ENCODE measurements at places on chromosomes 6 and 20.
A peak's percentile ranks its signal among the peaks of the same experiment; 100 is the strongest.

- DNase-seq = peak; percentile 5
Observed at GRCh38 chr6:35048631-35049083, 92.5 kb downstream of the TCP11 start.

GRCh38 chr6:32178547-32179440 is 589 bp downstream of the RNF5 start:
- no peak for DNase-seq

DNA sequence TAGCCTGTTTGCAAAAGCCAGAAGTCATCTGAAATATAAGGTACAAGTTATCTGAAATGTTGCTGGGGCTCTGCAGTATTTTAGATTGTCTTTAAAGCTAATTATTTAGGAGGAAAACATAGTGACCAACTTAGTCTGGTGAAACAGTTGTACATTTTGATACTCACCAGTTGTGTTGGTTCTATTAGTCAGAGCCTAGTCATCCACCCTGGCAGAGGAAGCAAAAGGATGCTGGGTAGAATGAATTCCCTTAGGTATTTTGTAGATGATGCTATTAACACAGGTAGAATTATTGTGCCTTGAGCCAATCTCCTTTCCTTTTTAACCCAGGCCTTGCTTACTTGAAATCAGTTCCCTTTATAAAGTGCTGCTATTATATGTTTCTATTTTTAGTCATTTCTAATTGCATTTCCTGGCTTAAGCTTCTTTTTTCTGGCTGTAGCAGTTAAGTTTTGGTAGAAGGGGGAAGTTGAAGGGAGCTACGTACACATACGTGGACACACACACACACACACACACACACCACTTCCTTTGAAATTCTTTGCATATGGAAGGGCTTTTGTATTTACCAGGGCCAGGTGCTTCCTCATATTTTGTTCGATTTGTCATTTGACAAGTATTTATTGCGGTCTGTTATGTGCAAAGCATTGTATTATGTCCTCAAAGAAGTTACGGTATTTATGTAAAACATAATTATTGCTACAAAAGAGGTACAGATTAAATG is 82.4 kb downstream of the RTN4IP1 start:
- DNase-seq = no peak

DNA sequence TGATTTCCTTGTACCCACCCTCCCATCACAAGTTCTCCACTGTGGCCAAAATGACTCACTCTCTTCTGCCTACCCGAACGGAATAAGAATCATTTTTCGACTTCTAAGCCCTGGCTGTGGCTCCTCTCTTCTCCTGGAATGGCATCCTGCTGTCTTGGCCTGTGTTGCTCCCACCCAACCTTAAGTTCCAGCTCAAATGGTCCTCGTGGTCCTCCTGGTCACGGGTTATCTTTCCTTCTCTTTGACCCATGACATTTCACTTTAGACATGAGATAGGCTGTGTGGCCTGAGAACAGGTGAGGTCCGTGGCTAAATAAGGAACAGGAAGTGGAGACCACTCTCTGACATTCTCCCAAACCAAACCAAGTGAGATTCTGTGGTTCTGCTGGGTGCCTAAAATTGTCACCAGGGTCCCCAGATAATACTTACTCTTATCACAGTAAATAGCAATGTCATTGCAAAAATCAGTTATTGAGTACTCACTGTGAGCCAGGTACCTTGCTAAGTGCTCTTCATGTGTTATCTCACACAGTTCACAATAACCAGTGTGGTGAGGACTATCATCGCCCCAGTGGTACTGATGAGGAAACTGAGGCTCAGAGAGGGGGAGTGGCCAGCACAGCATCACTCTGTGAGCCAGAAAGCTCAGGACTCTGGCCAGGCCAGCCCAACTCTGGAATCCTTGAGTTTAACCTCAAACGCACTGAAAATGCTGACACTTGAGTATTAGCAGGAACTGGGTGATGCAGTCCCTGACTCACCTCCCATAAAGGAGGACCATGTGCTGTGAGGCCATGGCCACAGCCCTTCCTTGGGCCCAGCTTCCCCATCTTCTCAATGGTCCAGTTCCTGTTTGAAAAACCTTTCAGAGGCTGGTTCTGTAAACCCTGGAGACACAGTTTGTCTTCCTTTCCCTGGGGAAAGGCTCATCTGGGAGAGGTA is 74.8 kb upstream of the SIRPA start:
- DNase-seq = no peak

- DNase-seq = no peak
Observed at GRCh38 chr6:84579404-84579803, 185.0 kb downstream of the TBX18 start.

- DNase-seq = no peak
Observed at GRCh38 chr6:135179920-135180541, 1.1 kb upstream of the MYB start.

- no peak for DNase-seq
Observed at GRCh38 chr6:112470950-112471349, 123.8 kb downstream of the RFPL4B start.

DNA sequence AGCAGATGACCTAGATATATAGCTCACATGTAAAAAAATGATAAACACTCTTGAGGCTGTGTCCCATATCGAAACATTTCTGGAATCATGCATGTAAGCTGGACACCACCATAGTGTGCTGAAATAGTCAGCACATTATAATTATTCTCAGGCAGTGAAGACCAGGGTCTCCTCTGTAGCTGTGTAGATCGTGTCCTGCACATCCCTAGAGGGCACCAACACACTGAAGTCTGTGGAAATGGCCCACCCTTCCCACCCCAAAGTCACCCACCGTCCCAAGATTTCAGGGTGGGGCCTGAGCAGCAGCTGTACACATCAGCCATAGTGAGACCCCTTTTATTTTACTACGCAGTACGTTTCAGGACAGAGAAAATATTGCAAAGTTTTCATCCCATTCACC is 21.0 kb upstream of the TMEM30A start:
- no peak for DNase-seq

DNA sequence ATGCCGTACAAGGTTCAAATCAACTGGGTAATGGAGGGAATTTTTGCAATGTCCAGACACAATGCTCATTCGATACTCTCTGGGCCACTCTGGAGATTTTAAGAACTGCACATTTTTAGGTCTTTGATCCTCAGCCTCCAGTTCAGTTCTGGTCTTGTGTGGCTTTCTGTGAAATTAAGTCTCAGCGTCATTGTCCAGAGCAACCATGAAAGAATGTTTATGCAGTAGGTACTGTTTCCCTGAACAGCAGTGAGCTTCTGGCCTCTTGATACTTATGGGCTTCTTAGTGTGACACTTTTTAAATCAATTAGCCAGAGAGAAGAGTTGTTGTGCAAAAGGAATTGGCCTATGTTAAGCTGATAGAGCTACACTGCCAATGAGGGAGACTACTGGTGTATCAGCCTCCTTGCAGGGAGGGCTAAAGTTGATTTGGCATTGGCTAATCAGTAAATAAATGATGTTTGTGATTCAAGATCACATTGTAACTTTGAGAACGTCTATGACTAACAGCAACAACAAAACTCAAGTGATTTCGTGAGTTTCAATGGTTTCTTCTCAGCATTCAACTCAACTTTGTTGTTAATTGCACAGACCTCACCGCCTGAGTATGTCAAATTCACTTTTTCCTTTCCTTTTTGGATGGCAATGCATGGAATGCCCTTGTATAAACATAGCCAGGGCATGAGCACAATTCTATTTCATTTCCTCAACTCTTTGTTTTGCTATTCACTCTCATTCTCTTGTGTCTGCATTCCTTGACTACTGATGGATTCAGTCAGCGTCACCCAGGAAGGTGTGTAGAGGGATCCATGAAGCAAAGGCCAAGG is 85.1 kb downstream of the GJA1 start:
- no peak for DNase-seq

DNA sequence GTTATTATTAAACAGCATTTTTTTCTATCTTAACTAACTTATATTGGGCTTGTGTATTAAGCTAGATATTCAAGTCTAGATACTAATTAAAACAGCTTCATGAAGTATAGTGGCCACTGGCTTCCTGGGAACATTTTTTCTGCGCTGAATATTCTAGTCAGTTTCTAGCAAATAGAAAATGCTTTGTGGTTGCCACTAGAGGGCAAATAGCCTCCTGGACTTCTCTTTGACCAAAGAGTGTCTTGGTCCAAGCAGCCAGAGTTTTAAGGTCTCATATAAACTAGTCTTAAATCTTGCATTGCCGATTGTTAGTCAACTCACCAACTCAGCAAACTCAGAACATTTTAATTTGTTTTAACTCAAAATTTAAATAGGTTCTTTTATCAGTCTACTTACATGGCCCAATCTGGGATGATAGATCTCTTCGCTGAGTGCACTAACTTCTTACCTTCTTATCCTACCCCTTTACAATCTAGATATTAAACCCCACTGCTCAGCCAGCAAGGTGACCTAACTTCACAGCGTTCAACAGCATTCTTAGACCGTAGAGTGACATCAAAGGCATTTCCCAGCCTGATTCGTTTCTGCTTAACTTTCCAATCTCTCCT is 24.6 kb upstream of the ID4 start:
- no peak for DNase-seq

- DNase-seq = no peak
Observed at GRCh38 chr6:91486200-91486599, 899.3 kb upstream of the MAP3K7 start.

GRCh38 chr20:61407561-61407960 is 155.5 kb downstream of the CDH4 start:
- DNase-seq = no peak

- no peak for DNase-seq
Observed at GRCh38 chr6:143882401-143882930, 18.2 kb downstream of the ZC2HC1B start.

DNA sequence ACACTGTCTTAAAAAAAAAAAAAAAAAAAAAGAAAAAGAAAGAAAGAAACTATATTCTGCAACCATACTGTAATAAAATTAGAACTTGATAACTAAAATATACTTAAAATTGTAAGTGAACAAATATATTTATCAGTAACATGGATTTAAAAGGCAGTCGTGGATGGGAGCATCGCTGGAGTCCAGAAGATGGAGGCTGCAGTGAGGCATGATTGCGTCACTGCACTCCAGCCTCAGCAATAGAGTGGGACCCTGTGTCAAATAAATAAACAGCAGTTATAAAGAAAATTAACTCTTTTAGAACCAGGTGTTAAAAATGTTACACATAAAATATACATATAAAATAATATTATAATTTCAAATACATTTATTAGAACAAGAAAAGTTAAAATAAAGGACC is 8.7 kb downstream of the PSMB9 start:
- DNase-seq = no peak

DNA sequence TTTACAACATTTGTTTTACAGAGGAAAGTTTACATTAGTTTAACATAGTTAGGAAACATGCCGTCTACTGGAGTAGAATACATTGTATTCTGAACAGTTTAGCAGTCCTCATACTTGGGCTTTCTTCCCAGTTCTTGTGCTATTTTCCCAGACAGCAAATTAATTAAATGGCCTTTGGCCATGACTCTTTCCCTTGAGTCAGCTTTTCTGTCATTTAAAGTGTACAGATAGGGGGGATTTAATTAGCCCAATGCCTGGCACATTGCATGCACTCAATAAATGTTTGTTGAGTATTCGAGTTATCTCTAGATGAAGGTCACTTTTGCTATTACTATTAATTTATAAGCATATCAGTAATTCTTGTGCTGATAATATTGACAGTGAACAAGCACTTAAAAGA is 1.6 kb downstream of the TMEM244 start:
- DNase-seq = no peak

DNA sequence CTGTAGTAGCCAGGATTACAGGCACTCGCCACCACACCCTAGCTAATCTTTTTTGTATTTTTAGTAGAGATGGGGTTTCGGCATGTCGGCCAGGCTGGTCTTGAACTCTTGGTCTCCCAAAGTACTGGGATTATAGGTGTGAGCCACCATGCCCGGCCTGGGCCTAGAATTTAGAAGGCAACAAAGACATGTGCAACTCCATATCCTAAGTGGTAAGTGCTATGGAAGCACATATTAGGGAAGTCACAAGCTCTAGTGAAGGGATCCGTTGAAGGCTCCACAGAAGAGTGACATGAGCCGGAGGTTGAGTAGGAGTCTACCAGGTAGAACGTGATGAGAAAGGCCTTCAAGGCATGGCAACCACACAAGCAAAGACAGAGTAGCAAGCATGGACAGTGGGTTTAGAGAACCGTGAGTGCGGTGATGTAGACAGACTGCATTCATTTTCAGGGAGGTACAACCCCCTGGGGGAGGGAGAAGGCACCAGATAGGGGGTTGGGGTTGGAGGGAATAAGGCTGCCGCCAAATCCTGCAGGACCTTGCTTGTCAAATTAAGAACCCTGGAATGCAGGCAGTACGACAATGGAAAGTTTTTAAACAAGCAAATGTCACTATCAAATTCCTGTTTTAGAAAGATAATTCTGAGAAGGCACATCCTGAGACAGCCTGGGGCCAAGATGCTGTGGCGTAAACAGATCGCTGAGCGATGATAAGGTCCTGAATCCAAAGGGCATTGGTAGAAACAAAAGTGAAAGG is 50.2 kb downstream of the ARHGAP18 start:
- no peak for DNase-seq

DNA sequence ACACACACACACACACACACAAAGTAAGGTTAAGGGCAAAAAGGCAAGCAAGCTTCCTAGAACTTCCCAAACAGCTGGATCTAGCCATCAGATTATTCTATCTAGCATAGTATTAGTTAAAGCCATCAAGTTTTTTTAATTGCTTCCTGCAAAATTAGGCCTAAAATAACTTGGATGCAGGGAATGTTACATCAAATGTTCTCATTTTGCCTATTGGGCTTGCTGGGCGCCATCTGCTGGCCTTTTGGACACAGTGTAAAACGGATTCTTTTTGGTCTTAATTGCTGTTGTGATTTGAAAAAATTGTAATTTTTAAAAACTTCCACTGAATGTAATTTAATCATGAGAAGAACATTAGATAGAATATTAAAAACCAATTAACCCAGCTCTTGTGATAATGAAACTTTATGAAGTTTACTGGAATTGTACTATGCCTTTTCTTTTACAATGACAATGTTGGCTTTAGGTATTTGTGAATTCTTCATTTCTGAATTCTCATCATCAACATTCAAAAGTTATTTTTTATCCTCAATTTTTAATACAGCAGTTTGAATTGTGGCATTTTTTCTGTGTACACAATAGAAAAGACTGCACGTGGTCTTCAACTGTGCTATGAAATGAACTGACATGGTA is 6.8 kb downstream of the MKKS start:
- peak; percentile 17 for DNase-seq

DNA sequence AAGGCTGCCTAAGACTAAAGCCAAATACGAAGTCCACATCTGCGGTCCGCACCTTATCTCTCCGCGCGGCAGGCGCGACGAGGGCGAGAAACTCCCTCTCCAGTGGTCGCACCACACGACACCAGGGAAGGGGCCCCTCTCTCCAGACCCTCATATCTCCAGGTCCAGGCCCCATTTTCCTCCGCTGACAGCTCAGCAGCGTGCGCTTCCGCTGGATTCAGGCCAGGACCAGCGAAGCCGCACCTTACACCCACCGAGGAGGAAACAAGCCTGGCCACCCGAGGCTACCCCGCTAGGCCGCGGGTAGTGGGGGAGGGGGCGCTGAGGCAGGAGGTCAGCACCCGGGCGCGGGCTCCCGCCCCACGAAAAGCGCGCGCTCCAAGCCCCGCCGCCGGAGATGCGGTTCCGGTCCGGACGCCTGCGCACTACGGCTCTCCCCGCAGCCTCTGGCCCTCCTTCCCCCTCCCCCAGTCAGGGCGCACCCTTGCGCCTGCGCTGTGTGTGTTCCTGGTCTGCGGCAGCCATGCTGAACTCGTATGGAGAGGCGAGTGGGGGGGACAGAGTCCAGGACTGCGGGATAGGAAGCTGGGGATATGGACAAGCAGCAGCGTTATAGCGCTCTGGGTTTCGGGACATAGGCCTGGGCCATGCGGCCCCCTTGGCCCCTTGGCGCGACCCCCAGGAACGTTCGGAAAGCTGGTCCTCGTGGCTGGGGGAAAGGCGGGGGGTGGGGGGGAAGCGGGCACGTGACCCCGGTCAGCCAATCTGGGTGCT is at the start of gene BRD2:
Gene BRD2 (plus strand): TSS at position 502 of the 774 bp plus-strand sequence. CDS start 4,305 bp downstream, outside the sequence.
- DNase-seq = peak; percentile 92
